ENCODE measurements at places on chromosomes 3 and 15.

DNA sequence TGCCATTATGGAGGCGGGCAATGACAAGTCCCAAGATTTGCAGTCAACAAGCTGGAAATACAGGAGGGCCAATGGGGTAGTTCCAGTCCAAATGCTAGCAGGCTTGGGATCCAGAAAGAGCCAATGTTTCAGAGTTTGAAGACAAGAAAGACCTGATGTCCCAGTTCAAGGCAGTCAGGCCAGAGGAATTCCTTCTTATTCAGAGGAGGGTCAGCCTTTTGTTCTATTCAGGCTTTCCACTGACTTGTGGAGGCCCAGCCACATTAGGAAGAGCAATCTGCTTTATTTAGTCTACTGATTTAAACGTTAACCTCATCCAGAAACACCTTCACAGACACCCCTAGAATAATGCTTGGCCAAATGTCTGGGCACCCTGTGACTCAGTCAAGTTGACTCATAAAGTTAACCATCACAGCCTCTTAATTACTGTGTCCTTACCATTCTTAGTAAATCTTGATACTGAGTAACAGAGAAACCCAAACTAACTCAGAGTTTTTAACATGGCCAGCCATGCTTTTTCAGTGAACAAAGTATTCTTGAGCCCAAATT is 50.9 kb upstream of the NPHP3 start:
- DNase-seq = peak; percentile 64

DNA sequence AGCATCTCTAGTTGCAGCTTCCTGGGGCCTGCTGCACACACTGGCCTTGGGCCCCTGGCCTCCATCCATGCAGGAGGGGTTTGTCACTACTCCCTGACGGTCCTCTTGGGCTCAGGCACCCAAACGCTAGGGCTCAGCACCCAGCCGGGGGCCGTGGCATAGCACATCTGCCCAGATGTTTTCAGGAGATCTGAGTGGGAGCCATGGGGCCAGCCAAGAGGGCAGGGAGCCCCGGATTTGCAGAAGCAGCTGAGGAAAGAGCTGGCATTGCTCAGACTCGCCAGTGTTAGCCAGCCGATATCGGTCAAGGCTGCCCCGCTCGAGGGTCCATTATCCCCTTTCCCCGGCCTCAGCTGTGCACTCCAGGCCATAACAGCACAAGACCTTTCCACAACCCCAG is 1.5 kb upstream of the ALDH1A3 start:
- DNase-seq = no peak

DNA sequence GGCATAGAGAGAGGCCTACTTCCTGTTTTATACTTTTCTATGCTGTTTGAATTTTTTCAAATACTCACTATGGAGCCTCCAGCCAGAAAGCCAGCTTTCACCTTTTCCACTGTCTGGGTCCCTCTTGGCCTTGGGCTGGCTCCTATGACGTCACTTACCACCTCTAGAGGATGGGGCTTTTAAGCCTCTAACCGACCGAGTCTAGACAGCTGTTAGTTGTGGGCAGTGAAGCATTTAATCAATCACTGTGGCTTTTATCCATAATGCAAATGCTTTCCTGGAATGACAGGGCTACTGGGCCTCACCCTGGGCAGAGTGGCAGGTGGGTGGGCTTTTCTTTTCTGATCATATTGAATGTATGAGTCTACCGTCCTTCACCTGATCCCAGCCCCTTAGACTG is 61.9 kb downstream of the LRRK1 start:
- DNase-seq = no peak

- no peak for DNase-seq
Observed at GRCh38 chr3:13136426-13136825, 63.2 kb upstream of the IQSEC1 start.

DNA sequence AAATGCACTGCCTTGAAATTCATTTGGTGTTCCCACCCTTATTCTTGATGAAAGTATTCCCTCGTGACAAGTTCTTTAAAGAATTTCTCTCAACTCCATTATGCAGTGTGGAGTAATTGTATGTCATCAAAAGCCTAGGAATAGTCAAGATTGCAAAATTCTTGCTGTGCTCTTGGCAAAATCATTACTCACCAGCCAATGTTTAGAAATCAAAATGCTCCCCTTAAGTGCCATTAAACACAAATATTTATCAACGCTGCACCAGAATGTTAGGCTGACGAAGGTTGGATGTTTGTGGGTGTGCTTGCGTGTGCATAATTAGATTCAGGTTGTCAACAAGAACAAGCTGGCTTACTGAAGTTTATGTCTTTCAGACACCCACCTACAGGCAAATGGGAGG is 40.5 kb downstream of the SST start:
- no peak for DNase-seq

DNA sequence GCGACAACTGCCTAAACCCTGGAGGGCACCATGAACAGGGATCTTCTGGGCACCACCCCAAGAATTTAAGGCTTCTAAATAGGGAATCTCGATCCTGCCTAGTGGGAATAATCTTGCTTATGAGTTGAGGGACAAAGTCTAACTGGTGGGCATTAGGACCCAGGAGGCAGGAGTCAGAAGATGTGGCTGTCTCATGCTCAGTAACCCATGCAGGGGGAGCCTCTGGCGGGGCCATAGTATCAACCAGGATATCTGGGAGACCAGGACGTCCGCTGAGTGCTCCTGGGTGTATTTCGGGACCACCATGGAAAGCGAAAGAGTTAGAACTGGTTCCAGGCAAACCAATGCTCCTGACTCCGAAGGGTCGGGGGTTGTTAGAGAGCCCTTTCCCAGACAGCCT is 356.1 kb downstream of the OTOL1 start:
- DNase-seq = no peak

GRCh38 chr3:76267851-76268380 is 482.6 kb upstream of the ZNF717 start:
- DNase-seq = no peak

DNA sequence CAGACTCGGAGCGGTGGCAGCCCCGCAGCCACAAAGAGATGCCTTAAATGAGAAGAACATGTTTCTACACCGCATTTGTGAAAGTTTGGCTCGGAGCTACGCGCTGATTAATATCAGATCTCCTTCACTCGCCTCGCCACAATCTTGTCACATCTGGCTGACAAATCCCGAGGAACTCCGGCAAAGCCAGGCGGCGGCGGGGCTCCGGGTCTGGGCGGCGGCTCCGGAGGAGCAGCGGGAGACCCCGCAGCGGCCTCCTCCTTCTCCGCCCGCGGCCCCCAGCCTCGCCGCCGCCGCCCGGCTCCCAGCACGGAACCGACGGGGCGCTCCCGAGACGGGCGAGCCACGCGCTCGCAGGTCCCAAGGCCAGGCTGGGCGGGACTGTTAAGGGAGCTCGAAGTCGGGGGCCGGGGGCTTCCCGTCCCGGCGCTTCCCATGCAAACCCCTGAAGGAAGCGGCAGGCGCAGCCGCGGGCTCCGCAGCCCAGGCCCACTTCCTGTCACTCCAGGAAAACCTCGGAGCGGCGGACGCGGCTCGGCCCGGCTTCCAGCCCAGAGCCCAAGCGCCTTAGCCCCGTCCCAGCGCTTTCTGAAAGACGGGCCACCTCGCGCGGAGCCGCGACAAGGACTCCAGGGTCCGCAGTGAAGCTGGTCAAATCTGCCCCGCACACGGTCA is 1.2 kb downstream of the BNC1 start:
- no peak for DNase-seq

DNA sequence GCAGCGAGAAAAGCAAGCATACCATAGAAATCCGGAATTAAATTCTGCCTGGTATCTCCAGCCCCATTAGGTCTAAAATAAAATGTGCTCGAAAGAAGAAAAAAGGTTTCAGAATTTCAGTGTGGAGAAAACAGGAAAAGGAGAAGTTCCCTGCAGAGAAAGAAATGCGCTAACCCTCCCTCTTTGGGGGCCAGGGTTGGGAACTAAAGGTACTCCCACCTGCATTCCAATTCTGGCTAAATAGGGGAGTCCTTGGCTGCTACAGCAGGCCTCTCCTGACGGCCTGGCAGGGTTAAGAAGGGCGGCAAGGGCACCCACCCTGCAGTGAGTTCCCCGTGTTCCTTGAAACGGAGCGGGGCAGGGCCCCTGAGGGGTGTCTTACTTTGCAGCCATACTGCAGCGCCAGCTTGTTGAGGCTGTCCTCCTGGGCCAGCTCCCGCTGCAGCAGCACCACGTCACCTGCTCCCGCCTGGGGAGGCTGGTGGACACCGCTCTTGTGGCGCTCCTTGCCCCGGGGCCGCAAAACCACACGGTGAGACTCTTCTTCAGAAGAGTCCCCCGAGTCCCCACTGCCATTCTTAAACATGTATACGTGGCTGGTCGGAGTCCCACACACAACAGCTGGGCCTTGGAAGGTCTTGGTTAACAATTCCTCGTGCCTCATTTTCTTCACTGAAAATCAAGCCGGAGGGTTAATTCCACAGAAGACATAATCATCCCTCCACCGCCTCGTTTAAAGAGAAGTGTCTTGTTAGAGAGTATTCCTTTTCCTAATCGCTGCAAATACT is 1.7 kb downstream of the LYSMD4 start:
- no peak for DNase-seq

- no peak for DNase-seq
Observed at GRCh38 chr15:86556396-86557017, 476.8 kb downstream of the AGBL1 start.

- DNase-seq = no peak
Observed at GRCh38 chr3:150094150-150094933, 123.6 kb upstream of the PFN2 start.

GRCh38 chr3:122668930-122669730 is 11.5 kb upstream of the PARP14 start:
- peak; percentile 71 for DNase-seq

DNA sequence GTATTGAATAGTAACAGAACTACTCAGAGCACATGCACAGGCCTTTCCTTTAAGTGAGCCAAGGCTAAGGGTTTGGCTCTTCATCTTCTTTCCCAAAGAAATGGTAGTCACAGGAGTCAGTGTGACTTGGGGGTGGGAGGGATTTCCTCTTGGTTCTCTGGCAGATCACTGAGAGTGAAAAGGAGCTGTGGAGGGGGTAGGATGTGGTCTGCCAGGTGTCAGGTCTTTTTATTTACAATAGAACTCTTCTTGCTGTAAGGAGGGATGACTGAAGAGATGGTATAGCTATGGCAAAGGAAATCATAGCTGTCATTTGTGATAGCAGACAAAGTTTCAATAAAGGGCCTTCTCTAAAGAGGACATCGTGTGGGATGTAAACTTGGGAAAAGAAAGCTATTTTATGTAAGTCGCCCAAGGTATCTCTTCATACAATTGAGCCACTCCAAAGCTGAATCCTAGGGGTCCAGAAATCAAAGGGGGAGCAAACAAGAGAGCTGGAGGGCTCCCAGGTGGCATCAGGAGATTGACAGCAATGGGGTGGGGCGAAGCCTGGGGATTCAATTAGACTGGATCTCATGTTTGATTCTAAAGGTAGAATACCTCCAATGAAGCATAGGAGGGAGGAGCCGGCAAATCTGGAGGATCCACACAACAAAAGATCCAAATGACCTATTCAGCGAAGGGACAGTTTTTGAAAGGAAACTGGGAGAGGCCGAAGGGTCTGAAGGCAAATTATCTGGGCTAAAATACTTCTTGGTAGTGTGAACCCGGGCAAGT is 20.0 kb upstream of the CHD2 start:
- no peak for DNase-seq

DNA sequence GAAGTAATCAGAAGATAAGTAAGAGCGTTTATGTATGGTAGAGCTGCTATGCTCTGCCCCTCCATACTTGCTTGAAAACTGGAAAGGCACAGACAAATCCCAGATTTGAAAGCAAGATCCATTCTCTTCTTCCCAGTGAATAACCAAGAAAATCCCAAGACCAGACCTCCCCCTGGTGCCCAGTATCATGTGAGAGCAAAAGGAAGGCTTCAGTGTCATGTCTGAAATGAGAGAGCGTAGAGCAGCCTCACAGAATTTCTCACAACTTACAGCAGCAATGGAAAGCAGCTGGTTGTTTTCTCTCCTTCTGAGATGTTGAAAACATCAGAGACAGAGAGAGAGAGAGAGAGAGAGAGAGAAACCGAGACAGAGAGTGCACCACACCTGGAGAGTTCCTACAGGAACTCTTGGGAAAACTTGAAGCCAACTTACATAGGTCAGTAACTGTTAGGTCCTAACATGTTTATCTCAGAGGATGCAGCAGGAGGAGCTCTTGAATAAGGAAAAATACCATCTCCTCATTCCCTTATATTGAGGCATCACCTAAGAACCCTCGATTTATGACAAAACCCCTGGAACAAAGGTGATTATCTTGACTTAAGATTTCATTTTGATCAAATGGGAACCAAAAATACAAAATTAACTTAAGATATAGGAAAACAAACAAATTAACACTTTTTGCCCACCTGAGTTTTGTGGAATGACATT is 273.3 kb downstream of the NSUN3 start:
- no peak for DNase-seq

DNA sequence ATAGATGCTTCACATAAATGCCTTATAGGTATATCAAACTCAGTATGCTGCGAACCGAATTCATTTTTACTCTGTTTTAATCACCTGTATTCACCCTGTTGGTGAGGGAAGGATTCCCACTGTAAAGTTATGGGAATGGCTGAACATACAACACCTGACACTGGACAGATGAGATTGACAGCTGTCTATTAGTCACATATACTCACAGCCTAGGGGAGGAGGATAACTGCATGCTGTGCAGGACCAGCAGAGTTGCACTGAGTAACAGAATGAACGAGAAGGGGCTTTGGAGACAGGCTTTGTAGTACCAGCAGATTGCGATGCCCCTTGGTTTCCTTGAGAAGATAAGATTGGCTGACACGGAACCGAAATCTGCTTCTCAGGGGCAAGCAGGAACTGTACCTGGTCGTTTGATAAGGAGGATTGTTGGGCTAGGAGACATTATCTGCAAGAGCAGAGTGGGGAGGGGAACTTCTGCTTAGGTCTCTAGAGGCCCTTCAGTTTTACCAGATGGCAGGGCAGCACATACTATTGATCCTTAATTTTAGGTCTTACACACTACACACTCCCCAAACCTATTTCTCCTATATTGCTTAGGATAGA is 43.5 kb upstream of the SLC22A13 start:
- no peak for DNase-seq

GRCh38 chr3:59709702-59710553 is 660.1 kb upstream of the CFAP20DC start:
- no peak for DNase-seq

DNA sequence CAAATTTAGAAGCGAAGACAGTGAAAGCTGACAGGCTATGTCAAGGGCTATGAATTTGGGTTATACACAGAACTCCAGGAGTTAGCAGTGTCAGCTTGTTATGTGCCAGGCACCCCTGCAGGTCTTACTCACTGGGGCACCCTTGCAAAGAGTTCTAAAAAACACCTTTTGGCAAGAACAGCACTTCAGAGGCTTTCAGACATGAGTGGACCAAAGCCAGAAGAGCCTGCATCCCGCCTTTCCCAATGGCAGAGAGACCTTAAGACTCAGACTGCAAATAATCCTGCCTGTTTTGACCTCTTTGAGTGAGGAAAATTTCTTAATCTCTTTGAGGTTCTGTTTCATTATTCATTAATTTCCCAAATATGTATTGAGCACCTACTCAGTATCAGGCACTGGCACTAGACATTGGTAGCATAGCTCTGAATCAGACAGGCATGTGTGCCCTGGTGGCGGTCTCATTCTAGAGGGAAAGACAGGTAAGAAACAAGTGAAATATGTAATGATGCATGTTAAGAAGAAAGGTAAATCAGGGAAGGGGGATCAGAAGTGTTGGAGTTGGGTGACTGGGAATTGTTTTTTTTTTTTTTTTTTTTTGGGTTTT is 280.0 kb downstream of the KBTBD8 start:
- no peak for DNase-seq
